Stimulated activated CD4-positive, alpha-beta T cell treated with anti-CD3 and anti-CD28 coated beads, Interleukin-4, amount 100 ng/mL, for 1 hour (primary cell): ENCODE measurements at places on chromosomes 7 and 10.
A peak's percentile ranks its signal among the peaks of the same experiment; 100 is the strongest.

DNA sequence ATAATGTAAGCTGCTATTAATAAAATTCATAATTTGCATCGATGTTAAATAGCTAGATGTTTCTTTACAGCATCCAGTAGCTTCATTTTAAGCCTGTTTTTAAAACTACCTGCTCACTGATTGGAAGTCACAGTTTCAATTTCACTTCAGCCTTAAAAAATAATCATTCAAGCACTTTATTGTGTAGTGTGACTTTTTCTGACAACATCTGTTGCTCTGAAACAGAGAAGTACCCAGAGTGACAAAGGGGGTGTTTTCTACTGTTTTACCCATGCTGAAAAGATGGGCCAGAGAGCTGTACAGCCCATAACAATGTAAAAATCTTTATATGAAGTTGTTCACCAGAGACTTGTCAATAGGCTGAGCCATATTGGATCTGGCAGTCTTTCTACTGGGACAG lies 437.2 kb downstream of the MDFIC start:
- DNase-seq, result no peak

DNA sequence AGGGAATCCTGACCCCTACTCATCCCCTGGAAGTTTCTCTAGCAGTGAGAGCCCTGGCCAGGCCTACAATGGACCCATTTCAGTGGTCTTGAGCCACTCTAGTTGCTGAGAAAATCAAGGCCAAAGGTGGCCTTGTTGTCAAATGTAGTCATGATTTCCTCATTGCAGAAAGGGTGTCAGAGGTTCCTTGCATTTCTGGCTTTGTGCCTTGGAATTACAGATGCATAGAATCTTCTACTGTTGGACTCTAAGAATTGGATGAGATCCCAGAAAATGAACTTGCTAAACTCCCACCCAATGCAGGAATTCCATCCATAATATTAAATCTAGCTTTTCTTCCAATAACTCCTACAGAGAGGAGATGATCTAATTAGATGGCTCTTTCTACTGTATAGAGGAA lies 12.2 kb downstream of the CPA2 start:
- DNase-seq, result no peak

- no peak for DNase-seq
Measured at GRCh38 chr10:7045891-7046599, 364.8 kb downstream of the SFMBT2 start.

- DNase-seq, result no peak
Measured at GRCh38 chr7:25559581-25560367, 331.5 kb upstream of the NPVF start.

DNA sequence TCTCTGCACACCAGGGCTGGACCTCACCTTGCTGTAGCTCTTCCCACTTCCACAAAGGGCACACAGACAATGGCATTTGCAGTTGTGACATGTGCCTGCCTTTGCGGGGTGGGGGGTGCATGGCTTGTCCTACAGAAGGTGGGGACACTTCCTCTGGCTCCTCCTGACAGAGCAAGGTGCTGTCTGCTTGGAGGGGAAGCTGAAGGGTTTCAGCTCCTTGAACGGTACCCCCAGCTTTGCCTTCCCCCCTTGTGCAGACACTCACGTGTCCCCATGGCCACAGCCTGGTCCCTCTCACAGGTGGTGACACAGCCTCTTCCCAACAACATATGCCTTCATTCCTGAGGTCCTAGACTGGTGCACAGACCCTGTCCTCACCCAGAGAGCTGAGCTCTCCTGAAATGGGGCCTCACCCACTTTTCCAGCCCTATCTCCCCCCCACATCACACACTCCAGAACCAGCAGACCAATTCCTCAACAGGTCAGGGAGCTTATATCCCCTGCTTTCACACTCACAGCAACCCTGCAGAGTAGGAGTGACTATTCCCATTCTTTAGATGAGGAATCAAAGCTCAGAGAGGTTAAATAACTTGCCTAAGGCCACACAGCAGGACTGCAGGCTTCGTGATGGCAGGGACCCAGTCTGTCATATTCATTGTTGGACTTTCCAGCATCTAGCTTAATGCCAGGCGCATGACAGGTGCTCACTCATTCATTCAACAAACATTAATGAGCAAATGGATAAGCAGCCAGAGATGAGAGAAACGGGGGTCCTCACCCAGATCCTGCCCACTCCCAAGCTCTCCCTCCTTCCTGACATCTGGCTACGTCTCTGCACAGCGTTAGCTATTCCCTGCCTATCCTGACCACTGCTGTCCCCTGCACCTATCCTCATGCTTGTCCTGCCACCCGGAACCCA lies 44.4 kb downstream of the PARP12 start:
- no peak for DNase-seq

GRCh38 chr7:44461387-44461786 lies 29.1 kb downstream of the NUDCD3 start:
- DNase-seq, result no peak

DNA sequence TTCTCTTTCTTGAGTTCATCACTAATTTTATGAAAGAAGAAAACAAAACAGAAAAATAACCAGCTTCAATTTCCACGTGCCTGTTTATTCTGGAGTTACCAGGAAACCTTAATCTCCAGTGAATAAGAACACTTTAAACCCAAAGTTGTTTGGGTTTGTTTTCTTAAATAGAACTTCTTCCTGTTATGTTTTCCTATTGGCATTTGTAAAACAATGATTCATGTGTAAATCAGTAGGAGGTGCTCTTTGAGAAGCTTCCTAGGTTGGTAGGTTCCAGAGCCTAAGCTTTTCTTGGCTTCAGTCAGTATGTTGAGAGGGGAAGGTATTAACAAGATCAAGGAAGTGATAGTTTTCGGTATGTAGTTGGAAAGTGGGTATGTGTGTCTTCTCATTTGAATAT lies 119.0 kb downstream of the BICC1 start:
- no peak for DNase-seq

DNA sequence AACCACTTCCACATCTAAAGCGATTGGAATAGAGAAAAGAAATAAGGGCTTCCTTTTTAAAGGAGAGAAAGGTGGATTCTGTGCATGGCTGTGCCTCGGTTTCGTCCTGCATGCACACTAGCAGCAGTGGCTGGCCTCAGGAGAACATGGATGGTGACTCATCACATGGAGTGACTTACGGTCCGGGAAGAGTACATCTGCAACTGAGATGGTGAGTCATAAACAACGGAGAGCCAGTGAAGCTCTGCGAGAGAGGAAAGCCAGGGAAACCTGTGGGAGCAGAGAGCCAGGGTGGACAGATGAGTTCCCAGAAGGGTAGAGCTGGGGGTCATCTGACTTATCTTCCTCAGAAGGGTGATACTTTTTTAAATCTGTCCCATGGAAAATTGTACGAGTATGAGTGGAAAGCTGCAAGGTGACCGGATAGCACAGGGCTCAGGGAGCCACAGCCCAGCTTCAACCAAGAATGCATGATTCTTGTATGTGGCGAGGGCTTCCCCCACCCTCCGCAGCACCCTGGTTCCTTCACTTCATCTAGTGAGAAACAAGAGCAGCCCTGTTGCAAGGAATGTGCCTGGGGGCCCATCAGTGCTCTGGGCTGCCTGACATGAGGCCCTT lies 259.1 kb downstream of the KLF6 start:
- no peak for DNase-seq

- no peak for DNase-seq
Measured at GRCh38 chr7:149735181-149735602, 38.2 kb downstream of the ZNF467 start.

GRCh38 chr7:90236721-90237289 lies 8.2 kb upstream of the CFAP69 start:
- DNase-seq, result no peak

- DNase-seq, result no peak
Measured at GRCh38 chr10:78972160-78972946, 96.4 kb upstream of the ZMIZ1 start.

GRCh38 chr7:129089521-129090212 lies 34.8 kb upstream of the TNPO3 start:
- DNase-seq, result no peak

GRCh38 chr7:155593461-155594162 lies 47.3 kb upstream of the CNPY1 start:
- DNase-seq, result no peak

- no peak for DNase-seq
Measured at GRCh38 chr10:74576586-74576985, 249.8 kb upstream of the KAT6B start.

GRCh38 chr7:23264916-23265458 lies 18.4 kb downstream of the GPNMB start:
- no peak for DNase-seq

DNA sequence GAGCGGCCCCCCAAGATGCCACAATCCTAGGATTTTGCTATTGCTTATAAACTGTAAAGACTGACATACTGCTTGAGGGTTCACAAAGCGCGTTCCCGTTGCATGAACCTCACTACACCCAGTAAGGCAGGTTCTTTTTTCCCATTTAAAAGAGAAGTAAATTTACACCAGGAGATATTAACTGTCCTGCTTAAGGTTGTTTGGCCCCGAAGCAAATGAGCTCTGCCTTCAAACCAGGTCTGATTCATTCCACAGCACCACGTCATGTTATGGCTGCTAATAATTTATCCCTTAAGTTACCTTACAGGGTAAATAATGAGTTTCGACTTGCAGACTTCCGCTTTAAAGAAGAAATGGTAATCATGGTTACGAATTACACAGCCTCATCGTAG lies 559 bp upstream of the FKBP14 start:
- peak; percentile 7 for DNase-seq

GRCh38 chr7:35257251-35258124 lies 3.6 kb upstream of the TBX20 start:
- no peak for DNase-seq

DNA sequence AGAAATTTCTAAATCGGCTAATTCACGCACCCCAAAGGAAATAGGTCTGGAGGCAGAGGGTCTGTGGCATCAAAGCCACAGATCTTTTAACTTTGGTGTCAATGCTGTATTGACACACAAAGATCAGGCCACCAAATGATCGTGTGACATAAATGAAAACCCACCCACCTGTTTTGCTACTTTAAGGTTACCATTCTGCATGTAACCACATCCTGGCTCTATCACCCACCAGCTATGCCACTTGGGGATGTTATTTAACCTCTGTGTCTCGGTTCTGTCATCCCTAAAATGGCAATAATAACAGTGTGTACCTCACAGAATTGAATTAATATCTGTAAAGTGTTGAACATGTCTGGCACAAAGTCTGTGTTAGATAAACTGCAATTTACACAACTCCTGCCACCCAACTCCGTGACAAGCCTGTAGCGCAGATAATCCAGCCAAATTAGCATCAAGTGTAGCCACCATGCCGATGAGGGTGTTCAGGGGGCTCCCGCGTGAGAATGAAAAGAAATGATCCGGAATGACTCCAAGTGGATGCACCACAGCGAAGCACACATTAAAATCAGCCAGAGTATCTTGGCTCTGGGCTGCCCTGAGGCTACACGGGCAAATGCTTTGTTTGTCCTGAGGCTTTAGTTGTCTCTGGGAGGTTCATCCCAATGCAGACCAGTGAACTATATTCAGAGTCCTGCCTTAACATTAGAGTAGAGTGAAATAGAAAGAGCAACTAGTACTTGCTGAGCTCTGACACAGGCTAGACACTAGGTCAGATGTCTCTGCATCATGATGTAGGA lies 158.4 kb upstream of the NEBL start:
- DNase-seq, result no peak

GRCh38 chr7:23938937-23939552 lies 229.0 kb downstream of the STK31 start:
- no peak for DNase-seq

GRCh38 chr10:33114451-33114952 lies 156.5 kb upstream of the ITGB1 start:
- DNase-seq, result no peak

- no peak for DNase-seq
Measured at GRCh38 chr10:89575031-89575430, 39.6 kb upstream of the SLC16A12 start.

- no peak for DNase-seq
Measured at GRCh38 chr10:21264271-21264670, 261.2 kb downstream of the SKIDA1 start.

DNA sequence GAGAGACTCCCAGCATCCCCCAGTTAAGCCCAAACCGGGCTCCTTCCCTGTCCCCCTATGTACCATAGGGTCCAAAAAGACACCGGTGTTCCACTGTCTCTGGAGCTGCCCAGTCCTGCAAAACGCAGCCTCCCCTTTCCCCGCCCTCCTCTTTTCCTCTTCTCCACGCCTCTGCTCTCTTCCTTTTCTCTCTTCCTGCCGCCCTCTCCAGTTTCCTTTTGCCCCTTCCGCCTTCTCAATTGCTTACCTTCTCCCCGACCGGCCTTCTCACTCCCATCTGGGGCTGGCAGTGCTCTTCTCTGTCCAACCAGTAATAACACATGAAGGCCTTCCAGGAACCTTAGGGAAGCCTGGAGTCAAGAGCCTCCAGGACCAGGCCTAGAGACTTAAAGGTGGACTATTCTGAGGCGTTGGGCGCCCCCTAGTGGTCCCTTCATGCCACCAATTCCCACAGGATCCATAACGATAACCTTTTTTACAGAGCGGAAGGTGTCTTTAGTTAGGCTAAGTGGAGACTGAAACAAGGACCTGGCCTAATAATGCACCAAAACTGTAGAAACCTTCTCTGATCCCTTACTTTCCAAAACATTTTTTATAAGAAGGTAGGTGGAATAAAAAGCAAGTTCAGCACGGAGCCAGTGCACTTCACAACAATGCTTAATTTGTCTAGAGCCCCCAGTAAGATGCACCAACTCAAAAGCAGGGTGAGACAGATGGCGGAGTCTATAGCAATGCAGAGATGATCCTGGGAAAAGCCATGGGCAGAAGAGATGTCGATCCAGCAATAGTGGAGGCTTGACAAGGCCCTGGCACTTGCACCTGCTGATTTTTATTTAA lies 27.2 kb upstream of the MSRB2 start:
- peak; percentile 70 for DNase-seq

GRCh38 chr7:100965045-100965722 lies 4.2 kb upstream of the MUC12 start:
- DNase-seq, result no peak

- DNase-seq, result peak; percentile 22
Measured at GRCh38 chr10:6171881-6172695, 30.6 kb upstream of the PFKFB3 start.
